ENCODE measurements at places on chromosomes 4 and X.

GRCh38 chrX:30196322-30196721 lies 19.0 kb upstream of the MAGEB2 start:
- no peaks in the 10 kb centered on the region for H3K36me3 ChIP-seq
- H3K27me3 ChIP-seq: no peaks in the 10 kb centered on the region
- H3K27ac ChIP-seq: no peak overlapping the region
- H3K4me3 ChIP-seq: no peak overlapping the region
- H3K4me1 ChIP-seq: no peaks in the 10 kb centered on the region

GRCh38 chrX:153562546-153562945 lies 36.4 kb downstream of the CCNQ start:
- DNase-seq: no peak
- H3K36me3 ChIP-seq: no peaks in the 10 kb centered on the region
- no peak overlapping the region for H3K4me3 ChIP-seq
- no peak overlapping the region for H3K27ac ChIP-seq

GRCh38 chr4:180380733-180381132 lies 1862.5 kb upstream of the TENM3 start:
- H3K27me3 ChIP-seq: no peaks in the 10 kb centered on the region
- H3K4me3 ChIP-seq: no peak overlapping the region
- no peaks in the 10 kb centered on the region for H3K4me1 ChIP-seq

- DNase-seq: no peak
- H3K27ac ChIP-seq: no peak overlapping the region
- H3K36me3 ChIP-seq: no peaks in the 10 kb centered on the region
- no peak overlapping the region for H3K4me3 ChIP-seq
- peaks cover 54% of the 10 kb centered on the region for H3K27me3 ChIP-seq
- H3K4me1 ChIP-seq: no peaks in the 10 kb centered on the region
Measured at GRCh38 chr4:633976-634598, 8.7 kb downstream of the PDE6B start.

DNA sequence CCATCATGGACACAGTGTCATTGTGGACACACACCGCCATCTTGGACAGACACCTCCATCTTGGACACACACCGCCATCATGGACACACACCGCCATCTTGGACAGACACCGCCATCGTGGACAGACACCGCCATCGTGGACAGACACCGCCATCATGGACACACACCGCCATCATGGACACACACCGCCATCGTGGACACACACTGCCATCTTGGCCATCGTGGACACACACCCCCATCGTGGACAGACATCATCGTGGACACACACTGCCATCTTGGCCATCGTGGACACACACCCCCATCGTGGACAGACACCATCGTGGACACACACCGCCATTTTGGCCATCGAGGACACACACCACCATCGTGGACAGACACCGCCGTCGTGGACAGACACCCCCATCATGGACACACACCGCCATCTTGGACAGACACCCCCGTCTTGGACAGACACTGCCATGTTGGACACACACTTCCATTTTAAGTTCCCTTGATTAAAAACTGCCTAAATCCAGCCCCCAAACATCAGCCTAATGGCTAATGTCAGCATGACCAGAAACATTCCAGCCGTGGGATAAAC lies 9.1 kb downstream of the ASMTL start:
- no peak overlapping the region for H3K27ac ChIP-seq
- no peaks in the 10 kb centered on the region for H3K27me3 ChIP-seq
- DNase-seq: no peak
- H3K4me3 ChIP-seq: no peak overlapping the region
- no peaks in the 10 kb centered on the region for H3K36me3 ChIP-seq

DNA sequence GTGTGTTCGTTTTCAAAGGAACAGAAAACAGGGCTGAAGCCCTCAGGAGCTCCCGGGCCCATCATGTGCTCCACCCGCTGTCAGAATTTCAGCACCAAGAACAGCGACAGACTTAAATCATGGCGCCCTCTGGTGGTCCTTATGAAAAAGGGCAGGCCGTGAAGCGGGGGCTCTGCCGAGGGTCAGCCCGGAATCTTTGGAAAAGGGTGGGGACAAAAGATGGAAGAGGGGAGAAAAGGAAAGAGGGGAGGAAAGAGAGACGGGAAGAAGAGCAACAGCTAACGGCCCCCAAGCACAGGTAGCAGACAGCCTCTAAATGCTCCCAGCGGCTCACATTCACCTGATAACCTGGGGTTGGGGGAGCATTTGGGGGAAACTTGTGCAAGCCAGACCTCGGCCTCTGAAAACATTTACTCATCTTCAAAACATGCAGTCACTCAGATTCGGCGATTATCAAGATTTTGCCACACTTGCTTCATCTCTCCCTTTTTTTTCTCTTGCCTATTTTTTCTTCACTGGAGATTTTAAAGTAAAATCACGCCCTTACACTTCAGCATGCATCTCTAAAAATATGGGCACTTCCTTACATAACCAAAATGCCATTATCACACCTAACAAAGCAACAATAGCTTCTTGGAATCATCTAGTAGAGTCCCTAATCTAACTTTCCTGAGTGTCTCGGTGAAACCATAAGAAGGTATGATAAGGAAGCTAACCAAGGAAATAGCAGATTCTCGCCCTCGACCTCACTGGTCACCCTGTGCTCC lies 28.1 kb upstream of the MAN2B2 start:
- H3K27ac ChIP-seq: no peak overlapping the region
- peak; percentile 46 for DNase-seq
- H3K4me1 ChIP-seq: no peaks in the 10 kb centered on the region
- H3K36me3 ChIP-seq: no peaks in the 10 kb centered on the region
- H3K27me3 ChIP-seq: peaks cover 72% of the 10 kb centered on the region
- H3K4me3 ChIP-seq: no peak overlapping the region

DNA sequence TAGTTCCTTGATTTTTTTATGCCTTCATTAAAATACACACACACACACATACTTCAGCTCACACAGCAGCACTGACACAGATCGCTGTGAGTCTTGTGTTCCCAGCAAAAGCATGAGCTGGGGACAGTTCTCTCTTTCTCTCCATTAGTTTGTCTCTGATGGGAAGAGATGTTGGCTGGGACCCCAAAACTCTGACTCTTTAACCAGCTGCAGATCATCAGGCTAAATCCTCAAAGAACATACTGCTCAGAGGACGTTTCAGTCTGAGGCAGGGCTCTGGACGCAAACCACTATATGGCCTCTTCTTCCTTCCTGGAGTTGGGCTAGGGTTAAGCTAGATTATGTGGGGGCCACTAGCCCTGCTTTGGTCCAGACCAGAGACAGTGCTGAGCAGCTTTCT lies 109.6 kb downstream of the NHSL2 start:
- H3K4me3 ChIP-seq: no peak overlapping the region
- DNase-seq: no peak
- no peaks in the 10 kb centered on the region for H3K4me1 ChIP-seq
- H3K27ac ChIP-seq: peak overlapping the region; percentile 26
- H3K36me3 ChIP-seq: no peaks in the 10 kb centered on the region

DNA sequence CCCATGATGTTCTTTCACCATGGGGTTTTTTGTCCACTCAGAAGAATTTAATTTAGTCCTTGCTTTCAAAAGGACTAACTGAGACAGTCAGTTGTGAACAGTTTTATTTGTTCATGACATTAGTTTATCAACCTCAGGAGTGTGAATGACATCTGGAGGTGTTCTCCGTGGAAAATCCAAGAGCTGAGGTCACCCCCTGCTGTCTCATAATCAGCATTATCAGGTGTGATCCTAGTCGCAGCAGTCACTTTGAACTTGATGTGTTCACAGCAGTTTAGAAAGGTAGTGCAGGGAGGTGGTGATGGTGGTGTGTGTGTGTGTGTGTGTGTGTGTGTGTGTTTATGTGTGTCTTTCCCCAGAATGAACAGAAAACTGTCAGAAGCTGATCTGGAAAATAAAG lies 1760.8 kb upstream of the PCDH10 start:
- no peaks in the 10 kb centered on the region for H3K27me3 ChIP-seq
- H3K27ac ChIP-seq: no peak overlapping the region
- no peak for DNase-seq
- no peaks in the 10 kb centered on the region for H3K4me1 ChIP-seq

DNA sequence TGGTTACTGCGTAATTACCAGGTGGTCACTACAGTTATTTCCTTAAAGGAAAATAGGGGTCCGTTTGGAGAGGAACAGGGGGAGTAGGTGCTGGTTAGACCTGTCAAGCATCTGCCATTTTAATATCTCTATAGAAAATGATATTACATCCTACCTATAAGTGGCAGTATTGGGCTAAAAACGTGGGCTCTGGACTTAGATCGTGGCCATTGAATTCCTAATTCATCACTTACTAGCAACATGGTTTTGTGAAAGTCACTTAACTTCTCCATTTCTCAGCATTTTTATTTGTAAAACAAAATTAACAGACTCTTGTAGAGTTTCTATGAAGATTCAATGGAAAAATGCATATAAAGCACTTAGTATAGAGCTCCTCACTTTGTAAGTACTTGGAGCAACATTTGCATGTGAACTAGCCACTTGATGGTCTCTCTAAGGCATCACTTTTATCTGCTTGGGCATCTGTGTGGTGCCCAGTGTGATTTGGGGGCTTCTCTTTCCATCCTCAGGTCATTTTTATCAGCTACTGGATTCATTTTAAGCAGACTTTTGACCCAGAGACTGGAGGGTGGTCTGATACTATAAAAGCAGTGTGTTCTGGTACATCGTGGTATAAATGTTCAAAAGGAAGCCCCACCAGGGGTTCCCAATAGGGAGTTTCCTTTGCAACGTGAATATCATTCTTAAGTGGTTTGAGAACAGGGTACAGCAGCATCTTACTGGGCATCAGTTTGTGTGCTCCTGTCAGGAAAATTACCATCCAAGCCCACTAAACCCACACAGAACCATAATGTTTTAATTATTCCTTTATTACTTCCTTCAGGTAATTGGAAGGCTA lies 42.7 kb upstream of the RASSF6 start:
- H3K27me3 ChIP-seq: no peaks in the 10 kb centered on the region
- H3K4me3 ChIP-seq: no peak overlapping the region
- no peak overlapping the region for H3K27ac ChIP-seq
- DNase-seq: peak; percentile 48
- no peaks in the 10 kb centered on the region for H3K4me1 ChIP-seq

DNA sequence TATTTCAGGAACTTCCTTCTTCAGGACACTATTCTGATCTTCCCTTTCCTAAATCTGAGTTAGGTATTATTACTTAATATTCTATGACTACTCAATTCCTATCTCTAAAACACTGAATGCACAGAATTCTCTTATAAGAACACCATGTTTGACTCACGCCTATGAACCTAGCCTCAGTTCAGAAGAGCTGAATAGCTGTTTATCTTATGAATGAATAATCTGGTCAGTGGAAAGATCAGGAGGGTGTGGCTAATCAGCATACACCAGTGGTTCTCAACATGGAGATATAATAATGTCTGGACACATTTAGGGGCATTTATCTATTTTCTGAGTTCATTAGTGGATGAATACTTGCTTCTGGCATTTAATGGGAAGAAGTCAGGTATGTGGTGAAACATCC lies 24.2 kb downstream of the EPHA5 start:
- no peak overlapping the region for H3K27ac ChIP-seq
- no peaks in the 10 kb centered on the region for H3K36me3 ChIP-seq
- H3K27me3 ChIP-seq: no peaks in the 10 kb centered on the region
- H3K4me1 ChIP-seq: no peaks in the 10 kb centered on the region
- H3K4me3 ChIP-seq: no peak overlapping the region

- no peak overlapping the region for H3K4me3 ChIP-seq
- H3K4me1 ChIP-seq: no peaks in the 10 kb centered on the region
- no peak for DNase-seq
- no peaks in the 10 kb centered on the region for H3K36me3 ChIP-seq
Measured at GRCh38 chrX:32016195-32016594, 944.4 kb upstream of the FTHL17 start.

- no peak overlapping the region for H3K4me3 ChIP-seq
- no peaks in the 10 kb centered on the region for H3K4me1 ChIP-seq
- DNase-seq: no peak
- no peaks in the 10 kb centered on the region for H3K27me3 ChIP-seq
- H3K36me3 ChIP-seq: no peaks in the 10 kb centered on the region
Measured at GRCh38 chr4:98566361-98567008, 91.9 kb downstream of the TSPAN5 start.

GRCh38 chr4:159266981-159267868 lies 164.3 kb downstream of the RAPGEF2 start:
- H3K4me3 ChIP-seq: peak overlapping the region; percentile 3
- DNase-seq: peak; percentile 52
- H3K27me3 ChIP-seq: no peaks in the 10 kb centered on the region
- H3K27ac ChIP-seq: peak overlapping the region; percentile 51
- no peaks in the 10 kb centered on the region for H3K4me1 ChIP-seq

DNA sequence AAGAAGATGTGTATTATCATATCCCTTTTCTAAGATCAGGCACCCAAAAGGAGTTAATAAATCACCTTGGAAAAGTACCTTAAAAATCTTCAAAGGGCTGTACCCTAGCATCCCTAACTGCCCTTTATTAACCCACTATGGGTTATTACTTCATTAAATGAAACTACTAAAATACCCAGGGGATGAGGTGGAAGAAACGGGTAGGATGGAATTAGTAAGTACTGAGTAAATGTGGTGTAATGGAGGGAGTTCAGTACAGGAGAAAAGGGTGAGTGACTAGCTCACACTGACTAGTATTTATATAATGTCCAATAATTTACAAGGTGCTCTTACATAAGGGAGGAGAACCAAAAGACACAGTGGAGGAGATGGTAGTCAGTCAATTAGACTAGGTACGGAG lies 51.0 kb upstream of the RASGEF1B start:
- no peak overlapping the region for H3K4me3 ChIP-seq
- no peaks in the 10 kb centered on the region for H3K36me3 ChIP-seq
- no peak overlapping the region for H3K27ac ChIP-seq
- DNase-seq: no peak
- H3K27me3 ChIP-seq: no peaks in the 10 kb centered on the region

DNA sequence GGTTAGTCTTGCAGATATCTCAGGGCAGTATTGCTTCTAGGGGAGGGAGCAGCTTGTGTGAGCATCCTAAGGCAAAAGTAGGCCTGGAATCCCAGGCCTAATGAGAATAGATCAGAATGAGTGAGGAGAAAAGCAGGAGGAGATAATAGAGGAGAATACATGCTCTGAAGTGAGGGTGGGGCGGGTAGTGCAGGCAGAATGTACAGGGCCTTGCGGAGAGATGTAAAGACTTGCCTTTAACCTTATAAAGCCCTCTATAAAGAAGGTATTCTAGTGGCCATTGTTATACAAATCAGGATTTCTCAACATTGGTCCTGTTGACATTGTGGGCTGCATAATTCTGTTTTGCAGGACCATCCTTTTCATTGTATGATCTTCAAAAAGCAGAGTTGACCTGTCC lies 855.3 kb downstream of the PCDH7 start:
- no peak overlapping the region for H3K4me3 ChIP-seq
- no peak for DNase-seq
- H3K36me3 ChIP-seq: no peaks in the 10 kb centered on the region
- no peaks in the 10 kb centered on the region for H3K27me3 ChIP-seq
- H3K27ac ChIP-seq: no peak overlapping the region

GRCh38 chrX:71632923-71633657 lies 14.8 kb upstream of the CXCR3 start:
- DNase-seq: no peak
- no peaks in the 10 kb centered on the region for H3K4me1 ChIP-seq
- H3K27me3 ChIP-seq: no peaks in the 10 kb centered on the region
- H3K27ac ChIP-seq: no peak overlapping the region
- H3K4me3 ChIP-seq: no peak overlapping the region
- H3K36me3 ChIP-seq: no peaks in the 10 kb centered on the region

All from left lung (tissue), 14 donors.